HCT116 (cell line): ENCODE measurements at places on chromosomes 5 and 9. TPM values are rescaled to one million over a fixed set of nuclear protein-coding genes. Genes with fewer than 3 reads are reported as not detected.

The SMIM33 gene
- not detected for total RNA-seq

The ACOT12 gene
- not detected for total RNA-seq

The NR2F1-AS1 gene
- 20.1 TPM for total RNA-seq

The TAS2R1 gene
- total RNA-seq, result not detected

The SPACA9 gene
- 8.0 TPM for total RNA-seq

- no peaks in the 10 kb centered on the region for H3K27me3 ChIP-seq
- no peaks in the 10 kb centered on the region for H3K4me1 ChIP-seq
- H3K4me3 ChIP-seq, result no peak overlapping the region
- DNase-seq, result no peak
- no peak overlapping the region for H3K27ac ChIP-seq
- H3K36me3 ChIP-seq, result no peaks in the 10 kb centered on the region
Observed at GRCh38 chr5:39638813-39639212, 214.0 kb upstream of the DAB2 start.
